DND-41 (cell line): ENCODE measurements at places on chromosomes 4 and X.

GRCh38 chr4:150323406-150324325 lies 245.4 kb downstream of the DCLK2 start:
- no peaks in the 10 kb centered on the region for H3K27me3 ChIP-seq
- no peaks in the 10 kb centered on the region for H3K36me3 ChIP-seq
- no peak for DNase-seq
- H3K4me3 ChIP-seq: no peak overlapping the region
- H3K4me1 ChIP-seq: no peaks in the 10 kb centered on the region
- H3K27ac ChIP-seq: no peak overlapping the region

DNA sequence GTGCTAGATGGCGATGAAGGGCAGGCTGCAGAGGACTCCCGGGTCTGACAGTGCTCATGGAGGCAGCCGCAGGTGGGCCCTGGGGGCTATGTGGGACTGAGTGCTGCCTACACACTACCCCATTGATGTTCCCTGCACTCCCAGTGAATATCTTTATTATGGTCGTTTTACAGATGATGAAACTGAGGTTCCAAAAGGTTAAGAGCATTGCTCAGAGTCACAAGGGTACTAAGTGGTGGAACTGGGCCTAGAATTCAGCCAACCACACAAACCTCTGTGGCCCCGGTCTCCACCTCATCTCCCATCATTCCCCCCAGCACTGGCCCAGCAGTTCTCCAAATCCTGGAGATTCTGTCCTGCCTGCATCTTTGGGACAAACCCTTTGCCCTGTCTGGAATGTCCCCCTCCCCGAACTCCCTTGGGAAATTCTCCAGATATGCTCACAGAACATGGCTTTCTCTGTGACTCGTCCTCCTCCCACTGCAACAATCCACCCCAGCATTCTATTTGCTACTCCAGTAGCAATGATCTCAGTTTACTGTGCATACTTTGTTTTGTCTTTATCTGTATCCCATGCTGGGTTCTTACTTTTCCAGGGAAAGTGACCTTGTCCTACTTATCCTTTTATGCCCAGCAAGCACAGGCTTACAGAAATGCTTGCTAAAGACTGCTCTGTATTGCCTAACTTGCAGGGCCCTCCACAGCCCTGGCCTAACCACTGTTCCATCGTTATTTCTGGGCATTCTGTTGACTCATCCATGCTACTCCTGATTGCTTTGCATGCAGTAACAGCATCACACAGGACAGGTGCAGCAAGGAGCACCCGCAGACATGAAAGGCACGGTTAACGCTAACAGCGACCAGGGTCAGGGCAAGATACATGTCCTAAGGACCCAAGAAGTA lies 14.0 kb downstream of the PNMA6F start:
- no peak overlapping the region for H3K27ac ChIP-seq
- no peaks in the 10 kb centered on the region for H3K36me3 ChIP-seq
- H3K4me1 ChIP-seq: no peaks in the 10 kb centered on the region
- no peak overlapping the region for H3K4me3 ChIP-seq

GRCh38 chrX:112197840-112198239 lies 115.3 kb upstream of the TRPC5 start:
- no peaks in the 10 kb centered on the region for H3K27me3 ChIP-seq
- H3K4me3 ChIP-seq: no peak overlapping the region
- no peaks in the 10 kb centered on the region for H3K36me3 ChIP-seq
- DNase-seq: no peak
- no peaks in the 10 kb centered on the region for H3K4me1 ChIP-seq

DNA sequence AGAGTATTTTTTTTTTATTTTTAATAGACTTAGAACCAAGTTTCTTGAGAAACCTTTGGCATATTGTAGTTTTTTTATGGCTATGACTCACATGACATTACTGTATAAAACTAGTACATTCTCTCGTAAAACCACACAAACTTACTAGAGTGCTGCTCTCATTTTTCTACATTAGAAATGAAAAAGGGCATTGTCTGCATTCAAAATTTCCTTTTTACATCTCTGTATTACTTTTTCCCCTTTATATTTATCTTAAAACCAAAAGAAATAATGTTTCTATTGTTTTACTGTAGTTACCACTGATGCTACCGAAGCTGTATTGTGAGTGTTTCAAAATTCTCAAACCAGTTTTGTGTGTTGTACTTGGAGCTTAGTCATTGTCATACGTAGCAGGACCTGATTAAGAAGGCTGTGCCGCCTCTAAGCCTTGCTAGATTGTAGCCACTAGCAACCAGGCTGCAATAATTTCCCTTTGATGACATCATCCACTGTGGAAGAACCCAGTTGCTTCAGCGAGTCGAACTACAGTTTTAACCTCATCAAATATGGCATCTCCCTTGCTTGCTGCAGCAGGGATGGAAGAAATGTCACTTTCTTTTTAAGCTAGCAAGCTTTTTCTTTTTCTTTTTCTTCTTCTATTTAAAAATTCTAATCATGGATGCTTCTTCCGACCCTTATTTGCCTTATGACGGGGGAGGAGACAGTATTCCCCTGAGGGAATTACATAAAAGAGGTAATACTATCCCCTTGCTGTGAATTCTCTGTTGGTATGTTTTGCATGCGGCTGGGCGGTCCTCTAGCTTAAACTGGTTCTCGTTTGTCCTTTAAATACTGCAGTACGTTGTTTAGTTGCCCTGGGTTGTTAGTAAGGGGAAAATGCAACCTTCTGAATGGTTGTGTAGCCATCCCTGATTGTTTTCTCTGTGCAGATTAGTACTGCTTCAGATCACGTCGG lies 39.6 kb downstream of the CLCN3 start:
- DNase-seq: peak; percentile 78
- H3K27ac ChIP-seq: peak overlapping the region; percentile 65
- H3K4me3 ChIP-seq: peak overlapping the region; percentile 36; the same call in 1 of the 2 replicates
- no peaks in the 10 kb centered on the region for H3K27me3 ChIP-seq

DNA sequence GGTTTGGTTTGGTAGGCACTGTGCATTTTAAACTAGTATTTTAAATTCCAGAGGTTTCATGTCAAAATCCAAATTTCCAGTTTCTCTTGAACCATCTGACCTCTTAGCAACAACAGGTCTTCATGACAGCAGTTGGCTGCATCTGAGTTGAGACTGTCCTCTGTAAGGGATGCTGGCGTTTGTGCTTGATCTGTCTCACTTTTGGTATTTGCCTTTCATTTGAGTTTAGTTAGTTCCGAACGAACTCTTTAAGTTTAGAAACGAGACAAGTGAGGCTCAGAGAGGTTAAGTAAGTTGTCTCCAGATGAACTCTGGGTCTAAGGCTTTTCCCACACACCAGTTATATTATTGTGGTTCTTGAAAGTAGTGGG lies 29.1 kb downstream of the SPARCL1 start:
- H3K4me3 ChIP-seq: no peak overlapping the region
- no peak overlapping the region for H3K27ac ChIP-seq
- DNase-seq: no peak
- H3K27me3 ChIP-seq: no peaks in the 10 kb centered on the region
- no peaks in the 10 kb centered on the region for H3K36me3 ChIP-seq

DNA sequence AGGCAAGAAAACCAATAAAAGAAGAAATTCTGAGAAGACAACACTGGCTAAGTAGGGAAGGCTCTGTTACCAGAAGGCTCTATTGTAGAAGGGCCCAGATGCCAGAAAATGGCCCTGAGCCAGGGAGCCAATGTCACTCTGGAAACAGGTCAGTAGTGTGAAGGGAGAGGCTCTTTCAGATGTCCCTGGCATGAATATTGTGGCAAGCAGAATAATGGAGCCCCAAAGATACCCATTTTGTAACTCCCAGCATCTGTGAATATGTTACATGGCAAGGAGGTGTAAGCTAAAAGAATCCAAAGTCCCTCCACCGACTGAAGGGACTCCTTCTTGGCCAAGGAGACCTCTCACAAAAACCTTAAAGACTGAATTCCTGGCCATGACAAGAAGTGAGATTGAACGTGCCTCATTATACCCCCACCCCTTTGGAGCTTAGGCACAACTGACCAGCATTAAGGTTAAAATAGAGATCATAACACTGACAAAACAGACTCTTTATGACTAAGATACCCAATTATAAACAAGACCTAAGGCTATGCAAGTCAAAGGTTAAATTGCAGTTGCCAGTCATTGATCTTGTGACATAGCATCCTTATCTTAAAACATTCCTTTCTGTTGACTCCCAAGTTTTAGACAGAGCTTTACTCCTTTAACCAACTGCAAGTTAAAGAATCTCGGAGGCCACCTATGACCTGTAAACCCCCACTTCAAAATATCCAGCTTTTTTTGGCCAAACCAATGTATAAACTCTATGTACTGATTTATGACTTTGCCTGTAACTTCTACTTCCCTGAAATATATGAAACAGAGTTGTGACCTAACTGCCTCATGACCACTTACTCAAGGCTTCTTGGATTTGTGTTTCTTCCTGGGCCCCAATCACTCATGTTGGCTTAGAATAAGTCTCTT lies 42.2 kb upstream of the SMIM10 start:
- DNase-seq: no peak
- no peak overlapping the region for H3K4me3 ChIP-seq
- no peaks in the 10 kb centered on the region for H3K27me3 ChIP-seq

DNA sequence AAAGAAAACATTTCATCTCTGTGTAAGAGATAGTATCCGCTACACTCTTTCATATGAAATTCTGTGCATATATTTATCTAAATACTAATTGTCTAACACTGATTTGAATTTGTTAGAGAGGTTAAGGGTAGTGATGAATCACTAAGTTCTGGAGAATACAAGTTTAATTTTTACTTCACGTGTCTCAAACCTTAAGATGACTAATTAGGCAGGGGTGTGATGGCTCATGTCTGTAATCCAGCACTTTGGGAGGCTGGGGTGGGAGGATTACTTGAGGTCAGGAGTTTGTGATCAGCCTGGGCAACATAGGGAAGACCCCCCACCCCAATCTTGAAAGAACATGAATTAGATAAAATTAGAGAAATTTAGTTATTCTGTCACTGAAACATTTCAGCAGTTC lies 2241.9 kb downstream of the PCDH7 start:
- no peak for DNase-seq
- no peaks in the 10 kb centered on the region for H3K27me3 ChIP-seq
- no peak overlapping the region for H3K4me3 ChIP-seq
- H3K4me1 ChIP-seq: no peaks in the 10 kb centered on the region
- H3K36me3 ChIP-seq: no peaks in the 10 kb centered on the region

- H3K27me3 ChIP-seq: no peaks in the 10 kb centered on the region
- H3K4me1 ChIP-seq: no peaks in the 10 kb centered on the region
- H3K36me3 ChIP-seq: no peaks in the 10 kb centered on the region
These were observed 1024.0 kb upstream of the SLIT2 start for GRCh38 chr4:19227701-19228100.

DNA sequence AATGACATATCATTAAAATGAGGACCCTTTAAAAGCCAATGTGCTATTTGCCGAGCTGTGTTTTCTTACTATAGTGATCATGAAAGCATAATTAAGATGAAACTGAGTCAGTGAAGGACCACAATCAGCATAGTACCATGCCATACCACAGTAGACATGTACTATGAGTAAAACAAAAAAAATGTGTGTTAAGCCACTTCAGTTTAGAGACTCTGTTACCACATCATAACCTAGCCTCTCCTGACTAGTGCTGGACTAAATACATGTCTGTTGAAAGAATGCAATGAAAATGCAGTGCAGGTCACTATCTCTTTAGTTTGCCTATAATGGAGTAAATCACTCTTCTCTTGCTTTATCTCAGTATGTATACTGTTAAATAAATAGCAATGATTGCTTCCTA lies 12.3 kb upstream of the DDX53 start:
- H3K27ac ChIP-seq: no peak overlapping the region
- no peaks in the 10 kb centered on the region for H3K4me1 ChIP-seq
- no peaks in the 10 kb centered on the region for H3K27me3 ChIP-seq
- DNase-seq: no peak
- no peak overlapping the region for H3K4me3 ChIP-seq

GRCh38 chrX:9127986-9128385 lies 94.1 kb upstream of the FAM9B start:
- no peak for DNase-seq
- H3K27ac ChIP-seq: no peak overlapping the region
- H3K36me3 ChIP-seq: no peaks in the 10 kb centered on the region
- no peaks in the 10 kb centered on the region for H3K4me1 ChIP-seq

DNA sequence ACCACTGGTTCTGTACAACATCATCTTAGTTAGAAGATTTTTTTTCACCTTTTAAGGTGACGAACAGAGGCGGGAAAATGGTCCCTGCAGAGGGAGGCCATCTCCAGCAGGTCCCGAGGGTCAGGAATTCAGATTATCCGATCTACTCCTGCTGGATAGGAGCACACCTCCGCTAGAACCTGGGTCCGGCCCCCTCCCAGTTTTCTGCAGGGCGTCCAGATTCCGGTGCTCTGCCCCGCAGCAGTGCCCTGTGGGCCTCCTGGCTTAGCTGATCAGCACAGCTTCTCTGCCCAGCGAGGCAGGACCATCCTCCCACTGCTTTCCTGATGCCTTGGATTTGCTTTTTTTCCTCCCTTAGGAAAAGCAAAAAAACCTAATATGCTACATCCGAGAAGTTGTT lies 2.3 kb downstream of the TBL1X start:
- peaks cover 48% of the 10 kb centered on the region for H3K4me1 ChIP-seq
- H3K27ac ChIP-seq: no peak overlapping the region
- no peak for DNase-seq
- no peaks in the 10 kb centered on the region for H3K36me3 ChIP-seq
- no peak overlapping the region for H3K4me3 ChIP-seq

- no peak overlapping the region for H3K4me3 ChIP-seq
- no peaks in the 10 kb centered on the region for H3K36me3 ChIP-seq
- no peak overlapping the region for H3K27ac ChIP-seq
- no peaks in the 10 kb centered on the region for H3K4me1 ChIP-seq
- no peak for DNase-seq
These were observed 140.4 kb upstream of the GRID2 start for GRCh38 chr4:92163348-92163747.
